ENCODE measurements at places on chromosomes 7 and 10.

DNA sequence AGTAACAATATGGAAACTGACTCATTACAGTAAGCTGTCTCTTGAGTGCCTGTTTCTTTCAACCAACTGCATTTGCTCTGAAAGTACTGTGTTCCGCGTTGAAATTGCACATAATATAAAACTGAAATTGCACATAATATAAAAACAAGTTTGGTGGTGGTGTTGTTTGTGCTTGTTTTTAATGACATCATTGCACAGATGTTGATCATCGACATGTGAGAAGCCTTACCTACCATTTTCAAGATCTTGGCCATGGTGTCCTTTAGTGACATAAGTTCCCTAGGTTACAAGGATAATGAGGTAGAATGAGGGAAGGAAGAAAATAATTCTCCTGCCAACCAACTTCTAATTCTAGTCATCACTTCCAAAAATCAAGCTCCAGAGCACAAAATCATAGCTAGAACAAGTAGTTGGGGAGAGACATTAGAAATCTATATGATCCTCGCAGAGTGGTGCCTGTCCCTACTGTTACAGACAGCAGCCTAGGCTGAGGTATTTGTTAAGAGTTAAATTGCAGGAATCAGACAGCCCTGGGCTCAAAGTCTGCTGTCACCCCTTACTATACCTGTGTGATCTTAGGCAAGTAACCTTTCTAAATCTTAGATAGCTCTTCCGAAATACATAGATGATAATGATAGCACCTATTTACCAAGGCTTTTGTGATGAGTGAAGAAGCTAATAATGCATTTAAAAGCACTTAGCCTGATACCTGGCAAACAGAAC, 29.3 kb downstream of the DOCK4 start:
- no peak for DNase-seq

DNA sequence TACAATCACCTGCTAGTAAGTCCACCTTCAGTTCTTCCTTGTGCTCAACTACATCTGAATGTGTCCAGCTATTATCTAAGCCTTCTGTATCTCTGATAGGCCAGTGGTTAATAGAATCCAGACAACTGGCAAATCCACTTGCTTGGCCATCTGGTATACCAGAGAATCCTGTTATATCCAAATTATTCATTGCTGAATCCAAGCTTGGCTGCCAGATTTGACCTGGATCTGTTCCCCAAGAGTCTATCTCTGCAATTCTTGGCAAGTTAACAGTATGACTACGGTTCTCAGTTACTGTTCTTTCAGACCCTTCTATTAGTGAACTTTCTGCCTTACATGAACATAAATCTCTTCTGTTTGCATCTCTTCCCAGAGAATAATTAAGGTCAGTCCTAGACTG, 154.6 kb upstream of the TARP start:
- no peak for DNase-seq

DNA sequence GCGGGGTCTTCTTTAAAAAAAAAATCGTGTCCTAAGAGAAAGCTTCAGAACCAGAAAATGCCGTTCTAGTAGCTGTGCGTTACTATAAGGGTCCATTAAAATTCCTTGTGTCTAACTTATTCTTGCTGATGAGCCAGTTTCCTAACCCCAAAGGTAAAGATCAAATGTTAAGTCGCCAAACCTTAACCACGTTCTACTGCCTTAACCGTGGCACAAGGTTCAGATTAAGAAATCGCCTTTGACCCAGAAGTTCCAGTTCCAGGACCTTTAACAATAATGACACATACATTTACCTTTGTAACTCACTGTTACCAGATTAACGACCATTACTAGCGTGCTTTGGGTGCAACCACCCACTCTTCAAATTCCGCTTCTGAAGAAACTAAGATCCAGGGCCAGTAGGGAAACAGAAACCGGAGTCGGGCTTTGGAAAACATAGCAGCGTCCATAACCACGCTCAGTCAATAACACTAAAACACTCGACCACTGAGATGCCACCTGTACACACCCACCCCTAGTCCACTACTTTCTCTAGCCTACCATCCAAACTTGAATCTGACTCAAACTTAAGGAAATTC, 620 bp downstream of the BET1 start:
- peak; percentile 43 for DNase-seq

DNA sequence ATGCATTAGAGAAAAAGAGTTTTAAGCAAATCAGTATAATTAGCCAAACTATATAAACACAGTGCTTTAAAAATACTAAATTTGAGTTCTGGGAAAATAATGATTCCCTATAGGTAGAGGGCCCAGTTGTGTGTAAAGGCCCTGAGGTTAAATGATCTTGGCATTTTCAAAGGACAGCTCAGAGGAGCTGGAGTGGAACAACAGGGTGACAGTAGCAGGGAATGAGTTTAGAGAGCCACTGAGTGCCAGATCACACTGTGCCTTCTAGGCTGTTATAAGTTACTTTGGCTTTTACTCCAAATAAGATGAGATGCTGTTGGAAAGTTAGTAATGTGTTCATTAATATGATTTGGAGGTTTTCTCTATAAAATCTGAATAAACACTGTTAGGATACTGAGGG, 34.6 kb downstream of the VWDE start:
- DNase-seq = no peak

DNA sequence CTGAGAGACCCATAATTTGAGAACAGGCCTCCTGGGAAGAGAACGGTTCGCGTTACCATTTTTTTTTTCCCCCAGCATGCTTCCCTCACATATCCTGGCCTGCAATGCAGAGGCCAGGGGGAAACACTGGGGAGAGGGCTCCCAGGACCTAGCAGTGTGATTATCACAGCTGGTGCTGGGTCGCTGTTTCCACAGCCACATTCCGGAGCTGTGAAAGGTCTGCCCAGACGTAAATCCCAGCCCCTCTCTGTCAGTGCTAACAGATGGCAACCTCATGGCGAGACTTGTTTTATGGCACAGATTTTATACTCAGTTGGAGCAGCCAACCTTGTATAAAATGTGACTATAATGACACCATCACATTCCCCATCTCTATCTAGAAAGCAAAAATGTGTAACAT, 150.5 kb downstream of the PLXDC2 start:
- DNase-seq = no peak

- peak; percentile 74 for DNase-seq
Measured at GRCh38 chr10:95841661-95842498, 65.9 kb upstream of the CC2D2B start.

- DNase-seq = no peak
Measured at GRCh38 chr7:91206361-91206960, 57.8 kb upstream of the FZD1 start.

DNA sequence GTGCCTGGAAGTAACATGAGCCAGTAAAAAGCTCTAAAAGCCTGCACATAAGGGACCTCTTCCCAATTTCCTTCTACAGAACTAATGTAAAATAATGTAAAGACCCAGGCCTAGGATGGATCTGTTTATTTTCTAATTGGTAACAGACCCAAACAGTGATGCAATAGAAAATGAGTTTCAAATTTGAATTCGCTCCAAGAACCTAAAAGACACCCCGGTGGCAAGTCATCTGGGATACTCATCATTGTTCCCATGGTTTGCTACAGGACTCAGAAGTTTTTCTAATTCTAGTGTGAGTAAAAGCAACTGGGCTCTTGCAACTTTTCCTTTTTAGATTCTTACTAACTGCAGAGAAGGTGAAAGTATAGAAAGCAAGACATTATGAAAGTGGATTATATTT, 271.3 kb upstream of the CACNA2D1 start:
- DNase-seq = peak; percentile 15

DNA sequence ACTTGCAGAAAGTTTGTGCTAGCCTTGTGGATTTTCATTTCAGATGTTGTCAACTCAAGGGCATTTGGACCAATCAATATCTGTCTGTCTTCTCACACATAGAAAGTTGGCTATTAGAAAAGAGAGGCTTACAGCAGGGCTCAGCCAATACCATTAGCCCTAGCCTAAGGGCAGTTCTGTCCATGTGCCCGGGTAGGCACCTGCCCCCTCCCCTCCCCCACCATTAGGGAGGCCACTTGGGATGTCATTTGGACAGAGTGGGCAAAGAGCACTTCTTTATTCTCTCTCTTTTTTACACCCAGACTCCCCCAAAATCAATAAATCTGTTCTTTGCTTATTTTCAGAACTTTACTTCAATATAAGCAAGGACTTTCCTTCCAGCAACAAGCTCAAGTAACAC, 188.5 kb upstream of the MKI67 start:
- no peak for DNase-seq

GRCh38 chr7:129951226-129952085, 1.3 kb downstream of the UBE2H start:
- peak; percentile 26 for DNase-seq

GRCh38 chr10:82969405-82969804, 1094.4 kb downstream of the NRG3 start:
- DNase-seq = peak; percentile 25

DNA sequence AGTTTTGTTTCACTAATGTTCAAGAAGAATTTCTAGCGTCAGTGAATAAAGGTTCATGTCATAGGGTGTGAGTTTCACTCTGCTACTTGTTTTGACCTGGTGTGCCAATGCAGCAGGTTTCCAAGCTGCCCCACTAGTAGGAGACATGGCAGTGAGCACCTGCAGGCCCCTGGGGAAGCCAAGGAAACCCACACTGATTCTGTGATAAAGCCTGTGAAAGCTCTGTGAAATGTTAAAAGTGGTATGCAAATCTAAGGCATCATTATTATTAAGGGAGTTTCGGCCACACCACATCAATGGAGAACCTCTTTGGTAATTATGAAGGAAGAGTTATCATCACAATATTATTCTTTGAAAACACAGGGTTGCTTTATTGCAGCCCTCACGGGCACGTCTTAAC, 46.4 kb downstream of the ABCB5 start:
- no peak for DNase-seq

- DNase-seq = no peak
Measured at GRCh38 chr7:115217373-115217772, 295.5 kb downstream of the MDFIC start.

GRCh38 chr10:78953113-78953798, 115.5 kb upstream of the ZMIZ1 start:
- peak; percentile 65 for DNase-seq

DNA sequence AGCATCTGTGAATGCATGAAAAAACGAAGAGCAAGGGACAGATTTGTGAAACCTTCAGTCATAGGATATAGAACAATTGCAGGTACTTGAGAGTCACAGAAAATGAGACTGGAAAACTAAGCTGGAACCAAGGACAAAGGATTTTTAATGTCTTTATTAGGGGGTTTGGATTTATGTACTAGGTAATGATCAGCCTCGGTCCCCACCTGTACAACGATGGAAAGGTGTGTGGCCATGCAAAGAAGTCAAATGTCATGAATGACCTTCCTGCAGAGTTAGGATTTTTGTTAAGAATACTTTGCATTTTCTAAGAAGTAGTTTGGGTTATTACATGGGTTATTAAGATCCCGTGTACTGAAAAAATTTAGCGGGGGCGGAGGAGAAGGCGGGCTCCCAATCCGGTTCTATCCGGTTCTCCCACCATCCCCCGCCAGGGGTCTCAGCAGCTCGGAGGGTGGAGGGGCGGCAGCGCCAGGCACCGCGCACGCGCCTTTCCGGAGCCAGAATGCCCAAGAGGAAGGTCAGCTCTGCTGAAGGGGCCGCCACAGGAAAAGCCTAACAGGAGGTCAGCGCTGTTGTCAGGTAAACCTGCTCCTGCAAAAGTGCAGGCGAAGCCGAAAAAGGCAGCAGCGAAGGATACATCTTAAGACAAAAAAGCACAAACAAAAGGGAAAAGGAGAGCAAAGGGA, 327.5 kb upstream of the PLXDC2 start:
- DNase-seq = no peak

DNA sequence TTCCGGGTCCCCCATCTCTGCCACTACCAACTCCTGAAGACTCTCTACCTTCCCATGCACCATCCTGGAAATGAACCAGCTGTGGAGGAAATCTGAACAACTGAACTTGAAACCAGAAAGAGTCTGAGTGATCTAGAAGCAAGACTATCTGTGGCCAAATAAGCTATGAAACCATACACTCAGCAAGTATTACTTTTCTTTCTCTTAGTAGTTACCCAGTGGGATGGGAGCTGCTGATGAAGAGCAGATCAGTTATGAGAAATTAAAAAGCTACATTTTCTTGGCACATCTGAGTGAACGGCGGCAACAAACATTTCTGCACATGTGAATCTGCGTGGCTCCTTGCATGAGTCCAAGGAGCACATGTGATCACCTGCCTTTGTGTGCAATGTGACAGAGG, 31.6 kb upstream of the AGK start:
- no peak for DNase-seq

GRCh38 chr10:74079028-74079935, 71.3 kb downstream of the AP3M1 start:
- peak; percentile 43 for DNase-seq

DNA sequence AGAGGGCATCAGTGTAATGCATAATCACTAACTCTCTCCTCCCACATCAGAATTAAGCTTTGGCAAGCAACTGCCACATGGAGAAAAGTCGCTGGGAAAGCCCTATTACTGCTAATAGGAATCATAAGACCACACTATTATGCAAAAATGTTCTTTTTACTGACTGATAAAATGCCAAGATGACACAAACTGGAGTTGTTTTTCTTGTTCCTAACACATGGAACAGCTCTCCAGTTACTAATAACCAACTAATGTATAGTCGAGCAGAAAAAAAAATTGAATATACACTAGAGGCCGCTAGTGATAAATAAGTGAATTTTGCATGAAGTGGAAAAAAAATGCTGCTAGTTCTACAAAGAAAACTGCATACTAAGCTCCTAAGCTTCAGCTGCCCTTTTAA, 165.6 kb downstream of the TPK1 start:
- DNase-seq = no peak

DNA sequence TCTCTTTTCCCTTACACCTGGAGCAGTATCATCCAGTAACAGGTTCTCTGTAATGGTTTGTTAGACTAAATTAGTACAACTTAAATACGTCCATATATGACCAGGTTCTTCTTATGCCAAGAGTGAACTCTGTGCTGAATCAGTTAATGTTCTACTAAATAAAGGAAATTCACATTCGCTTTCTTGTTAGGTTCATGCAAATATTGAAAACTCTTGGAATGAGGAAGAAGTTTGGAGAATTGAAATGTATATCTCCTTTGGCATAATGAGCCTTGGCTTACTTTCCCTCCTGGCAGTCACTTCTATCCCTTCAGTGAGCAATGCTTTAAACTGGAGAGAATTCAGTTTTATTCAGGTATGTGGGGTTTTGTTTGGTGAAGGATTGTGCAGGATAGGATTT, 15.3 kb upstream of the CFAP69 start:
- no peak for DNase-seq

DNA sequence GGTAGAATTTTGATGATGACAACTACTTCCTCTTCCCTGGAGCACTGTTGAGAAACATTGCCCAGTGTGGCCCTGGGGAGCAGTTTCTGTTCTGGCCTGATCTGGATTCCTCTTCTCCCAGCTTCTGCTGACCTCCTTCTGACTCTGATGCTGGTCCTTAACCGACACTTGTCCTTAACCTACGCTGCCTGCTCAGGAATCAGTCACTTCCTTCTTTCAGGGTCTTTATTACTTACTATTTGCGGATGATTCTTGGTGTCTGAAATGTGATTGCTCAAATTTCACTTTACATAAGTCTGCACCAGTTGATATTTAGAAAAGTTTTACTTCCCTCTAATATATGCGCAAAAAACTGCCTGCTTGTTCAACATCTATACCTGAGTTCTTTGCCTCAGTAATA, 164.1 kb downstream of the PTEN start:
- DNase-seq = no peak

- DNase-seq = no peak
Measured at GRCh38 chr7:142892951-142893350, 7.4 kb upstream of the TRPV6 start.
